ENCODE measurements at places on chromosomes 1 and 21.

DNA sequence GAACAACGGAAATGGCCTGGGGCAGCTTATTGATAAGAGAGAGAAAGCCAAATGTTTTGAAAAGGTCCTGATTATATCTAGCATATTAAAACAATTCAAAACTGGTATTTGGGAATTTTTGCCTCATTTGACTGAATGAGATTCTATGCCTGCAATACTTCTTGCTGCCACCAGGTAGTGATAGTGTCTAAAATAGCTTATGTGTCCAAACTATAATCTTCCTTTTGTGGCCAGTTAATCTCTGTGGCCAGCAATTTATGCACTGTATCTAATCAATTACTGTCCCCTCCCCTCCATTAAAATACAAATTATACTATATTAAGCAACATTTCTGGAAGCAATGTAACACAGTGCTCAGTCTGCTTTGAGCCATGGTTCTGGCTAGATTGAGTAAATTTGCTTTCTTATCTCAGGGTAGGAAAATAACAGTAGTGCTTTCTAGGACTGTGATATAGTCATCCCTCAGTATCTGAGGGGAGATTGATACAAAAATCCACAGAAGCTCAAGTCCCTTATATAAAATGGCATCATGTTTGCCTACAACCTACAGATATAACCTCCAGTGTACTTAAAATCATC, 91.8 kb downstream of the FOXD2 start:
- DNase-seq, result no peak

- no peak for DNase-seq
Observed at GRCh38 chr1:5342830-5343229, 649.4 kb downstream of the NPHP4 start.

DNA sequence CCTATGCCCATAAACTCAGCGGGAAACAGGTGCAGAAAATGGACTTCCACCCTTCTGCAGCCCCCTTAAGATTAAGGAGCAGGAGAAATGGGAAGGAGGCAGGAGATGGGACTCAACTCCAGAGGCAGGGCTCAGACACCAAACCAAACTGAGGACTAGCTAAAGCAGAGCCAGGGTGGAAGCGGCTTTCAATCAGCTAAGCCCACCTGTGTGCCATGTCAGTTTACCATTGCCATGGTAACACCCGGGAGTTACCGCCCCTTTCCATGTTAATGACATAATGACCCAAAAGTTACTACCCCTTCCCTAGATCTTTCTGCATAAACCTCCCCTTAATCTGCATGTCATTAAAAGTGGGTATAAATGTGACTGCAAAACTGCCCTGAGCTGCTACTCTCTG, 653.5 kb downstream of the PTPRU start:
- DNase-seq, result no peak

DNA sequence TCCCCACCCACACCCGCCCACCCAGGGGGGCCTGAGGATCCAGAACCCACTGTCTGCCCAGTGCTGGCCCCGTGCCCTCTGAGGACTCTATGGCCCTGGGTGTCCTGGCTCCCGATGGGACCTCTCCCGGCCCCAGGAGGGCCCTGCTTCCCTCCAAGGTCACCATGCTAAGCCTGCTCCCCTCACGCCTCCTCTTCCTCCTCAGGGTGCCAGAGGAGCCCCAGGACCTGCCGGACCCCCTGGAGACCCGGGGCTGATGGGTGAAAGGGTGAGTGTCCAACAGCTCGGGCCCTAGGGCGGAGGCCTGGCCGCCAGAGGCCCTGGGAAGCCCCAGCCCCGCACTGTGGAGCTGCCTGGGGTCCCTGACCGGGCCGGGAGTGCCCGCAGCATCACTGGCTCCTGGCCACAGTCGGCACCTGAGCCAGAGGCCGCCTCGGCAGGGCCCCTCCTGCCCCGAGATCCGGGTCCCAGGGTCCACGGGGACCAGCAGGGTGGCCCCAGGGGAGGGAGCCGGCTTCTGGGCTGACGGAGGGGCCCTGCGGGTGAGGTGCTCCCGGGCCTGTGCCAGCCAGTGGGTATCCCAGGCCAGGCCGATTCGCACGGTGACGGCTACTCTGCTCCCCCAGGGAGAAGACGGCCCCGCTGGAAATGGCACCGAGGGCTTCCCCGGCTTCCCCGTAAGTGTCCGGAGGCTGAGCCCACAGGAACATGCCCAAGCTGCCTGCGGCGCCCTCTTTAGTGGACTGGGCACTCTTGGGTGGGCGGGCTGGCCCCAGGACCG, 16.1 kb downstream of the COL6A1 start:
- DNase-seq, result peak; percentile 8

DNA sequence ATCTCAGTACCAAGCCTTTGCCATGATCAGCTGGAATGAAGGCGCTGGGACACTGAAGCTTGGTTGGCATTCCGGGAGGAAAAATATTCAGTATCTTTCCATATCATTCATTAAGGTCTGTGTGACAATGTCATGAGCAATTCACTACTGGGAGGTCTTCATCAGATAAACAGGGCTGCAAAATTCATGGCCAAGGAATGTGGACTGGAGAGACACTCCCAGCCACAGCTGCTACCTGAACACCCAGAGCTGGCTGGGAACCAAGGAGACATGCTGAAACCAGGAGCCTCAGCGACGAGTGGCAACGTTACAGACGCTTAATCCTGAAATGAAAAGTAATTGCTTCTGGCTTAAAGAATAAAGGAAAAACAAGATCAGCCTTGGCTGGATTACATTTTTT, 30.6 kb upstream of the DDAH1 start:
- DNase-seq, result no peak

- peak; percentile 19 for DNase-seq
Observed at GRCh38 chr1:225651872-225652728, 823 bp downstream of the ENAH start.

GRCh38 chr1:5464366-5464765, 527.9 kb downstream of the NPHP4 start:
- DNase-seq, result peak; percentile 12

GRCh38 chr1:51570063-51570710, 46.7 kb upstream of the OSBPL9 start:
- no peak for DNase-seq

DNA sequence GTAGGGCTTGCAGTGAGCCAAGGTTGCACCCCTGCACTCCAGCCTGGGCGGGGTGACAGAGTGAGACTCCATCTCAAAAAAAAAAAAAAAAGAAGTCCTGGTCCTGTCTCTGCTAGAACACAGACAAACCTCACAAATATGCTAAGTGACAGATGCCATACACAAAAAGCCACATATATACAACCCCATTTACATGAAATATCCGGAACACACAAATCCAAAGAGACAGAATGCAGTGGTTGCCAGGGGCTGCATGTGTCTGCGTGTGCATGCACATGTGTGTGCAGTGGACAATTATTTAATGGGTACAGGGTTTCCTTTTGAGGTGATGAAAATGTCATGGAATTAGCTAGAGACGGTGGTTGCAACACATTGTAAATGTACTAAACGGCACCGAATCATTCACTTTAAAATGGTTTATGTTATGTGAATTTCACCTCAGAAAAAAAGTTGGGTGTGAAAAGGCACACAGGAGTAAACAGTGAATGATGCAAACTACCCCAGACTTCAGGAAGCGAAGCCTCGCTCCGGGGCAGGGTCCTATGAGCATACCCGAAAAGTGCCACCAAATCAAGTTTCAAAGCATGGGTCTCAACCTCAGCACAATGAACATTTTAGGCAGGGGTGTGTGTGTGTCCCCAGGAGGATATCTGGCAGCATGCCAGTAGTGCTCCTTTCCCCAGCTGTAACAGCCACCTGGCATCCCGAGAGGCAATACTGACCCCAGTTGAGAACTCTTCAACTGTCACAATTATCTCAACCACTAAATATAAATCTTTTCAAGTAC, 48.3 kb downstream of the GNB1 start:
- DNase-seq, result no peak

GRCh38 chr1:26378088-26378878, 5.7 kb upstream of the ZNF683 start:
- no peak for DNase-seq

GRCh38 chr1:18738617-18739016, 108.0 kb downstream of the PAX7 start:
- DNase-seq, result no peak

GRCh38 chr1:41621256-41621655, 136.8 kb upstream of the EDN2 start:
- DNase-seq, result no peak

DNA sequence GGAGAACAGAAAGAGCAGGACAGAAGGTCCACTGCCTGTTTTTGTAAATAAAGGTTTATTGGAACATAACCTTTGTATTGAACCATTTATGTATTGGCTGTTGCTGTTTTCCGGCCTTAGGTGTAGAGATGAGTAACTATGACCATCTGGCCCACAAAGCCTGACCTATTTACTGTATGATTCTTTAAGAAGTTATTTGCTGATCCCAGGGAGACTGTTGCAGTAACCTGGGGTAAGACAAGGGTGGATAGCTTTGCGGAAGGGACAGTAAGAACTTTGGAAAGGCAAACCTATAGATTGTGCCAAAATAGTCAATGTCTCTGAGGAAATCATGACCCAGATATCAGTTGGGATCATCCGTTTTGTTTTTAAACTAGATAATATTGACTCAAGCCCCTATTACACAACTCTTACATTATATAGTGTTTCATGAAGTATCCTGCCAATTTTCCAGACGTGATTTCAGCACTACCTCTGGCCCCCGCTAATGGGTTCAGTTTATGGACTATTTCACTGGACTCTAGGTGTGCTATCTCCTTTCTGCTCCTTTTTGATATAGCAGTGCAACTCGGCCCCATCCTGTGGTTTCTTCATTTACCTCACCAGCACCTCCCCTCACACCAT, 20.8 kb upstream of the TLCD4 start:
- no peak for DNase-seq

DNA sequence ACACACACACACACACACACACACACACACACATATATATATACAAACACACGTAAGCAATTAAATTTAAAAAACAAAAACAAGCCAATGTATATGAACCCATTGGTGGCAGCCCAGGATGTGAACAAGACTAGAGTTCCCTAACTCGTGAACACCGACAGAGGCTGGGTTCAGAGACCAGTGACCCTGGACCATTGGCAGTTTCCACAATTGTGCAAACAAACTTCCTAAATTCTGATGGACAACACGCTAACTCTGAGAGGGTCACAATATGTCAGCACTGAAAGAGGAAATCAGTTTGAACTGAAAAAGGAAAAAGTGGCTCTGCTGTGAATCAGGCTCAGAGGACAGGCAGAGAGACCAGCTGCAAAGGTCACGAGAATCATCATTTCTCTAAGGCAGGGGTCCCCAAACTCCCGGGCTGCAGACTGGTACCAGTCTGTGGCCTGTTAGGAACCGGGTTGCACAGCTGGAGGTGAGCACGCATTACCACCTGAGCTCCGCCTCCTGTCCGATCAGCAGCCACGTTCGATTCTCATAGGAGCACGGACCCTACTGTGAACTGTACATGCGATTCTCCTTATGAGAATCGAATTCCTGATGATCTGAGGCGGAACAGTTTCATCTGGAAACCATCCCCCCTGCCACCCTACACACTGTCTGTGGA, 50.5 kb upstream of the ERO1B start:
- DNase-seq, result no peak

GRCh38 chr21:21007606-21008005, 9.4 kb downstream of the NCAM2 start:
- DNase-seq, result no peak

- no peak for DNase-seq
Observed at GRCh38 chr21:36873513-36873912, 93.0 kb downstream of the HLCS start.

- DNase-seq, result no peak
Observed at GRCh38 chr1:209390764-209391163, 192.8 kb upstream of the CAMK1G start.

GRCh38 chr1:89945852-89946476, 48.9 kb upstream of the ZNF326 start:
- DNase-seq, result no peak

DNA sequence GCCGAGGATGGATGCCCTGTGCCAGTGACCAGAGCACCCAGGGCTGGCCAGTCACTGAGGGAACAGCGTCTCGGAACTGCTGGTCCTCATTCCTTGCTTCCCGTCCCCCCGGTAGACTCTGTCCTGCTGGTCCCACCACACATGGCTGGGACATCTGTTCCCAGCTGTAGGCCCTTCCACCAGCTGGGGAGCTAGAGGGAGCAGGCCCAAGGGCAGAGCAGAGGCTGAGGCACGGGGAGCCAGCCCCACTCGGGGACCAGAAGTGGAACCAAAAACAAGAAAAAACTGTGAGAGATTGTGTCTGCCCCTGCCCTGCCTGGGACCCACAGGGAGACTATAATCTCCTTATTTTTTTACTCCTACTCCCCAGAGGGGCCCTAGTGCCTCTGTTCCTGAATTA, 23.8 kb downstream of the ATP8B2 start:
- DNase-seq, result no peak

DNA sequence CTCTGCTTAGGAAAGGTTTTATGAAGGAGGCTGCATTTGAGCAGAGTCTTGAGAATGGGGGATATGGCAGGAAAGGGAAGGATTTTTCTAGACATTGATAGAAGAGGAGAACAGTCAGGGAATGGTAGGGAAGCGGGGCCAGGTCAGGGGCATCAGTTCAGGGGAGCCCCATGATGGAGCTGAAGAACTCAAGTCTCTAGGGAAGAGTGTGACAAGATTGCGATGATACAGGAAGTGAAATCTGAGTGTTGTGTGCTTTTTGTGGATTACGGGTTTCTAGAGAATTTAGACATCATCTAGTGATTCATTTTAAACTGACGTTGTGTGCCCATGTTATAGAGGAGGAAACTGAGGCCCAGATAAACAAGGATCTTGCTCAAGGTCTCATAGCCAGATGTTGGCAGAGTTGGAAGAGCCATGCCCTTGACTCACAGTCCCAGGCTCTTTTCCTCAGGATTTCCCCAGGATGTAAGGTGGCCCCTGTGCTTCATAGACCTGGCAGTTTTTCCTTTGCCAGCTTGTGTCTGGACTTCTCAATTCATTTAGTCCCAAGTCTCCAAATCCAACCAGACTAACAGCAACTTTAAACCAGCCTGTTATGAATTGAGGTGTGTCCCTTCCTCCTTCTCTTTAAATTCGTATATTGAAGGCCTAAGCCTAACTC, 130.3 kb downstream of the ROR1 start:
- no peak for DNase-seq

GRCh38 chr1:32782086-32782485, 35.1 kb downstream of the YARS1 start:
- no peak for DNase-seq

DNA sequence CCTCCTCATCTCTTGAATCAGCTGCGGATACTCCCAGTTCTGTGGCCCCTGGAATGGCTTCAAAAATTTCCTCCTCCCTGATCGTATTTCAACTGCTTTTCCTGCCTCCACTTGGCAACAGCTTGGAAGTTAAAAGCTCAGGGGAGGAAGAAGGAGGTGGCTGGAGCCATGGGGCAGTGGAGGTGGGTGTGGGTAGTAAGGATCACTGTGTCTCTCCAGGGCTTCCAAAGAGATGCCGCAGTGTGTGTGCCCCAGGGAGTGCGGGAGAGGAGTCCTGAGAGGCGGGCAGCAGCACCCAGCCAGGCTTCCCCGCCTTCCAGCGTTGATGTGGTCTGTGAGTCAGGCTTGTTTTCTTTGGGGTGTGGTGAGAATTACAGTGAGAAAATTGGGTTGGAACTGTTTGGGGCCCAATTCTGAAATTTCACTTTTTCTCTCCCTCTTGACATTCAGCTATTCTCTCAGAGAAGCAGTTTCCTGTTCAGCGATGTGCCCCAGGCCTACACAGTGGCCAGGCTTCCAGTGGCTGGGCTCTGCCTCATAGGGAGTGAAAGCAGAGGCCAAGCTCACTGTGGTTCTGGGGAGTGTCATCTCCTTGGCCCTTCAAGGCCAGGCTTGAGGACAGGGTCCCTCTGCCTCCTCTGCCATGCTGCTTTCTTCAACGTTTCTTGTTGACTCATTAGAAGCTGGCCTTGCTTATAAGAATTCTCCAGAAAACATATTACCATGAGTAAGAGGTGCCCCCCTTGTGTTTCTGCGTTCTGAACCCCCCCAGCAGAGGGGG, 69.0 kb downstream of the PGM1 start:
- no peak for DNase-seq

All from posterior cingulate gyrus (tissue), 11 donors.